GM23338 (cell line): ENCODE measurements at places on chromosomes 12 and 14. TPM values are rescaled to one million over a fixed set of nuclear protein-coding genes. Genes with fewer than 3 reads are reported as not detected.

DNA sequence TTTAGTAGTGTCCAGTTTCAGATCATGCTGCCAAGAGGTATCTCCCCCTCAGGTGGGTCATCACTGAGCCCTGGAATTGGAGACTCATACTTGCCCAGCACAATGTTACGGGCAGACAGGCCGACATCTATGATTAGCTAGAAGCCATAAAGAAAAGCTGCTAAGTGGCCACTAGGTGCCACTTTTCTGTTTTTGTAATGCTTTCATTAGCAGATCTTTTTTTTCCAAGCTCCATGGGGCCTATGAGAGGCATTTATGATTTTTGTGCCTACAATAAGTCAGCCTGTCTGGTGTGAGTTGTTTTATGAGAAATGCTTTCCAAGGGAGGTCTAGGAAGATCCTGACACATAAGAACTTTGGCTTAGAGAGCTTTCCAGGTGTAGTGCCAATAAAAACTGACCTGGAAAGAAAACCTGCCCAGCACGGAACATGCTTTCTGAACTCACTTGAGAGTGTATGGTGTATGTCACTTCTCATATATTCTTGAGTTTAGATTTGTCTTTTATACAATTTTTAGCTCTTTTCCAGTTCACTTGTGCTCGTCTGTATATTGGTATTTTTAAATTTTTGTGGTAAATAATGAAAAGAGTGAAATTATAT is 21.8 kb upstream of the SMCO2 start:
- peak; percentile 68 for DNase-seq

CABP1 gene
- 4.7 and 5.1 TPM in 2 replicates for polyA plus RNA-seq

DNA sequence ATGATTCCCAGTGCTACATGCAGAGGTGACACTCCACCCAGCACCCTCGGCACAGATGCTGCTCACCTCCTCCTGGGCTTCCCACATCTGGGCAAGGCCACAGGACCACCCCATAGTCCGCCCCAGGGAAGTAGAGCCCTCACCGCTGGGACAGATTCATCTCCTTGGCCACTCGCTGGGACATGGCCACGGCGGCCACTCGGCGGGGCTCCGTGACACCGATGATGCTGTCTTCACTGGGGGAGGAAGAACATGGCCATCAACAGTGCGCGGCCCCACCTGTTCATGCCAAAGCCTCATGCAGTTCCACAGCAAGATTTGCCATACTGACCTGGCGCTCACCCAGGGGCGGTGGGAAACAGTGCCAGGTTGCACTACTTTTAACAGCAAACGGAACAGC is 13.7 kb downstream of the DHX37 start:
- DNase-seq = no peak

DNA sequence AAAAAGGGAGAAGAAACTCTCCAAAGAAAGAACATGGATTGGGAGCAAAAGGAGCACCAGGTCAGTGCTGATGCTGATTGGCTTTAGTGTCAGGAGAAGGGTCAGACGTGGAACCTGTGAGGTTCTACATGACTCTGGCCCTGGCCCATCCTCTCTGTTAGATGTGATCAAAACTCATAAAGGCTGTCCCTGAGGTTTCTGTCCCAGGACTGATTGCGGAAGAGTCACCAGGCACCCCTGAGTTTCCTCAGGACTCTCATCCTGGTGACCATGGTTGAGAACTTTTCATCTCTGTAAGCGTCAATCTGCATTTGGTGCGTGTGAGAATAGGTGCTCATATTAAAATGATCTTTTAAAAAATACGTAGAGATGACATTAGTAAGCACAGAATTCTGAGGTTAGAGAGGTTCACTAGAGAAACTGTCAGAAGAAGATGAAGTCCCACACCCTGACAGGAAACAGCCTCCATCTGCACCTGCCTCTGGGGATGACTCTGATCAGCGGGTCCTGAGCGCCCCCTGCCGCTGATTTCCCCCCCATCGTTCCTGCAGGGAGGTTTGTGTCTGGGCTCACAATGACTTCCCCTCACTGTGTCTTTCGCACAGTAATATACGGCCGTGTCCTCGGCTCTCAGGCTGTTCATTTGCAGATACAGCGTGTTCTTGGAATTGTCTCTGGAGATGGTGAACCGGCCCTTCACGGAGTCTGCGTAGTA is 741.8 kb downstream of the TMEM121 start:
- no peak for DNase-seq

- DNase-seq = no peak
These were observed 107.7 kb upstream of the LRFN5 start for GRCh38 chr14:41498959-41499358.

DNA sequence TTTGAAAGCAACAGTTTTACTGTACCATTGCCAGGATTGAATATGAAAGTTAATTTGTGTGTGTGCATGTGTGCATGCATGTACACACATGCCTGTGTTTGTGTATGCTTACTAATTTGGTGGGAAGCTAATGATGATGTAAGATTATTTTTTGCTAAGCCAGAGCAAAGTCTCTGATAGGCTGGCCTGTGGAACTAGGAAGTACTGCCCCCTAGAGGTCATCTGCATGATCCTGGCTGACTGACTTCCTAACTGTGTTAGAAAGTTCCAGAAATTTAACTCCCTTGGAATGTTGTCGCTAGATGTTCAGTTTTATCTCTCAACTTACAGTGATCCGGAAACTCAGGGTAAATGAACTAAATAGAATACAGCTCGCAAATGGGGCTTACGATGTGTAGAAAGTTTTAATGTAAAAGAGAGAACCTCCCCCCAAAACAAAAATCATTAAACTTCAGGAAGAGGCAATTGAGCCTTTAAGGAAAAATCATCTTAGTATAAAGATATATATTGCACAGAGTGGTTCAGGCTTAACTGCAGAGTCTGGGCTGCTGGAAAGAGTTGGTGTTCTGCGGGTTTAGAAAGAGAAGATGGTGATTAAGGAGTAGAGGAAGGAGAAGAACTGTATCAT is 34.3 kb upstream of the SLC38A1 start:
- DNase-seq = peak; percentile 81

DNA sequence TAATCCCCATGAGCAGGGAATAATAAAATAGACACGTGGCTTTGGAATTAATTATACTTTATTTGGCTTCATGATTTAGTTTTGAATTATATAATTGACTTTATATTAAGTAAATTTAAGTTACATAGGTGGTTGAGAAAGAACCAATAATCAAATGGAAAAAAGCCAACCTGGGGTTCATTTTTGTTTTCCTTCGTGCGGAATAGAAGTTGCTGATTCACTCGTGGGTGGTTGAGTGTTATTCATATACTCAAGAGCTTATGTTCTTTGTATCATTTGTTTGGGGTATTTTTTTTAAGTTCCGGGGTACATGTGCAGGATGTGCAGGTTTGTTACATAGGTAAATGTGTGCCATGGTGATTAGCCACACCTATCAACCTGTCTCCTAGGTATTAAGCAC is 58.0 kb downstream of the ZNF664 start:
- DNase-seq = no peak

GRCh38 chr12:31560516-31560915 is 30.4 kb downstream of the DENND5B start:
- peak; percentile 61 for DNase-seq

DNA sequence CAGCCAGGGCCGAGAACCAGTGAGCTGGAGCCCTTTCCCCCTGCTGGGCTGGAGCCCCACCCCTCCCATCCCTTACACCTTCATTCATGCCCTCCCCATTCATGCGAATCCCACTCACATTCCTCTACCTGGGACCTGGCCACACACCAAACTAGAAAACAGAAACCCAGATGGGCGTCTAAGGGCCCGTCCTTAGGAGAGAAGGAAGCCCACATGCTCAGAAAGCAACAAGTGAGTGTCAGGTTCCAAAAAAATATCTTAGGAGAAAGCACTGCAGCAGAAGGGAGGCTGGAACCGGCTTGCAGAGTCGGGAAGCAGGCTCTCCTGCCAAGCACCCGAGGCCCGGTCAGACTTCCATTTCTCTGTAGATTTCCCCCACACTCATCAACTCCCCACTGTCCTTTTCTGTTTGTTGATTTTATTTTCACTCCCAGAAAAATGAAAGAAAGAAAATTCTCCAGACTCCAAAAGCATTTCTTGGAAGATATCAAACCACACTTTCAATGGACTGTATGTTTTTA is 13.6 kb downstream of the BCL11B start:
- peak; percentile 72 for DNase-seq

AHSA1 gene
- polyA plus RNA-seq = 213 TPM in 2 replicates

ZDHHC22 gene
- 14.7 and 17.6 TPM in 2 replicates for polyA plus RNA-seq

DNA sequence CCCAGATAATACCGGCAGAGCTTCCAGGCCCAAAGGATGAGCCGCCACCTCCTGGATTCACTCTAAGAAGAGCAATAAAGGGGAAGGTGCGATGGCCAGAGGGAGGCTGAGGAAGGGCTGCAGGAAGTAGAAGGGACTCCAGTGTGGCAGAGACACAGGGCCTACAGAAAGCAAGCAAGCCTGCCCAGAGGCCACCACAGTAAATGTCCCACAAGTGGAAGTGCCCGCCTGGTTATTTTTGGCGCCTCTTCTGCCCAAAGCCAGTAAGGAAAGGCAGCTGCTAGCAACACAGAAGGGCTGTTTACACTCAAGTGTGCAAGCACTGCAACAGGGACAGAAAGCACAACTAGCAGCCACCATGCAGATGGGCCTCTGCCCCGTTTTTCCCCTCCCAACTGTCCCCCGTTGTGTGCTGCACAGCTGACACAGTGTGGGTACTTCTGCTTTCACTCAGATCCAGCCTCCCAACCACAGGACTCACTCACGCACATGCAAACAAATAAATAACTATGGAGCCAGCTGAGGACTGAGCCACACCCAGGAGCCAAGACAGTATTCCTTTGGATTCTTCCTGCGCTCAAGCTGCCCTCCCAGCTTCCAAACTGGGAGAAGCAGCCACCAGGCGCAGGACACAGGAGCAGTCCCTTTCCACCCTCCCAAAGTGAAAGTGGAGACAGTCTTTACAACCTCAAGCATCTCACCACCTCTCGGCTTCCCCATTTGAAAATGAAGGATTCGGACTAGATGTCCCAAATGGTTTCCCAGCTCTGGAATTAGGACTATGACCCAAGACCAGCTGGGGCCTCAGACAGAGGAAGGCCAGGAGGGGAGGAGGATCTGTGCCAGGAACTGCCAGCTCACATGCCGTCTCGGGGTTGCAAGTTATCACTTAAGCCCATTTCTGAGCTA is 40.0 kb upstream of the PNMA1 start:
- no peak for DNase-seq

DNA sequence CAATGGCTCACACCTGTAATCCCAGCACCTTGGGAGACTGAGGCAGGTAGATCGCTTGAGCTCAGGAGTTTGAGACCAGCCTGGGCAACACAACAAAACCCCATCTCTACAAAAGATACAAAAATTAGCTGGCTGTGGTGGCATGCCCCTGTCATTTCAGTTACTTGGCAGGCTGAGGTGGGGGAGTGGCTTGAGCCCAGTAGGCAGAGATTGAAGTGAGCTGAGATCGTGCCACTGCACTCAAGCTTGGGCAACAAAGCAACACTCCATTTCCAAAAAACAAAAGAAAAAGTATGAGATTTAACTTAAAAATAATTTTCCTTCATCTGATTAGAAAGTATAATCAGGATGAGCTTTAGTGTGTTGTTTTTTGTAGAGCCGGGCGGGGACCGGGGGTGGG is 47.9 kb upstream of the BCAT1 start:
- DNase-seq = no peak

- DNase-seq = no peak
These were observed 153.4 kb downstream of the EFCAB11 start for GRCh38 chr14:89801136-89801535.

DNA sequence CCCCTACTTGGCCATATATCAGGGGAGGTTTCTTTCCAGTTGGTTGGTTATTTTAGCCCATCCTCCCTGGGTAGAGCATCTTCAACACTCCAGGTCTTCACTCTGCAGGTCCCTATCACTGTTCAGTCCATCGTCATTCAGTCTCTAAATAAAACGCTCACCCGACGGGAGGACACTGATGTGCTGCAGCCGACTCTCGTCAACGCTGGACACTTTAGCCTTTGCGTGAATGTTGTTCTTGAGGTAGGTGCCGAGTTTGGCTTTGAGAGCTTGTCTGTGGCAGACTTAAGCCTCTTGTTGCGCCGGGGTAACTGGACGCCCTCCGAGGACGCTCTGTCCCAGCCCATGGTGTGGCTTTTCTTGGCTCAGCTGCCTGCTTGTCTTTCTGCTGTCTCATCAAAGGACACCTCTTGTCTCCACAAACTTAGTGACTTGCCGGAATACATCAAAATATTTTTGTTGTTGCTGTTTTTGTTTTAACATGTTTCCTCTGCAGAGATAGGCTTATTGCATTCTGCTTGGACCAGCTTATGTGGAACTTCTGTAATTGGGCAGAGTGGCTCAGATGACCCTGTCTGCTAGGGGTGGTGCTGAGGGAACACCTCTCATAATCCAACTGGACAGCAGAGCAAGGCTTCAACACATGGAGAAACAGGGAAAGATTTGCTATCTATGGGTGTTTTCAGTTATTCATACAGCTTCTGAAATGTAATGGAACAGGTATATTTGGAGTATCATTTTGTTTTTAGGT is 26.5 kb downstream of the TCTN1 start:
- DNase-seq = no peak

SCNN1A gene
- 34.0 and 37.1 TPM in 2 replicates for polyA plus RNA-seq

TPH2 gene
- polyA plus RNA-seq = 0.54 and 0.94 TPM in 2 replicates

- DNase-seq = no peak
These were observed 90.7 kb downstream of the PPFIA2 start for GRCh38 chr12:81668475-81668874.

- no peak for DNase-seq
These were observed 346.9 kb upstream of the FKBP4 start for GRCh38 chr12:2447861-2448260.

ZFHX2 gene
- polyA plus RNA-seq = 18.5 and 22.4 TPM in 2 replicates

GRCh38 chr14:99174081-99174769 is 97.8 kb downstream of the BCL11B start:
- peak; percentile 84 for DNase-seq
